NCI-H146 (cell line): ENCODE measurements at places on chromosomes 12 and 14.
A peak's percentile ranks its signal among the peaks of the same experiment; 100 is the strongest.

GRCh38 chr14:77882098-77882497 is 82.2 kb downstream of the ADCK1 start:
- DNase-seq, result peak; percentile 68

DNA sequence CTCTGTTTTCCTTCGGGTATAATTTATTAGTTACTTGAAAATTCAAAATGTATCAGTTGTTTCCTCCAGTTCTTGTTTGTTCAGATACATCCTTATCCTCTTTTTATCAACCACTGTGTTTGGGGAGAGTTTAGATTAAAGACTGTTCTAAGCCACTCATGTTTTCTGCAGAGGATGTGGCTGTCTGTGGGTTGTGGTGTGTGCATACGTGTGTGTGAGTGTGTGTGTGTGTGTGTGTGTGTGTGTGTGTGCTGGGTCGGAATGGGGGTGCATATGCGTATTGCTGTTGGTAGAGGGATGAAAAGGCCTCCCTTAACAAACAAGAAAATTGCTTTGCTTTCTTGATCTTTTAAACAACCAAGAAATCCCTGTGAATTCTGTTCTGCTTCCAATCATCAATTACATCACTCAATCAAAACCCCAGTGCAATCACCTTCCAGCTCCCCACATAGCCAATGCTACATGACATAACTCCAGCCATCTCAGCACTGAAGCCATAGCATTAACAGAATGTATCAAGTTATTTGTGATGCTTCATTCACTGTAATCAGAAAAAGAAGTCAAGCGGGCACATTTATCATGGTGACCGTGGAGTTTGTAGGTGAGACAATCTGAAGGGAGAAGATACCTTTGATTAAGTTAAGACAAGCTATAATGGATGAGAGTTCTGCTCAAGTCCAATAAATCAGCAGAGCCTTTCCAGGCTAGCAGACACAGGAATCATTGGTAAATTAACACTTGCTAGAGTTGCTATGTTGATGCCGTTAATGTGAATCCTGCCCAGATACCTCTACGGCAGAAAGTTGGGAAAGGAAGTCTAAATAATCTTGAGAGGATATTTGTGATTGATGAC is 131.9 kb downstream of the RMST start:
- no peak for DNase-seq

- DNase-seq, result no peak
Observed at GRCh38 chr14:84131924-84132323, 1398.0 kb upstream of the FLRT2 start.

GRCh38 chr12:102511575-102511974 is 31.2 kb upstream of the IGF1 start:
- DNase-seq, result no peak

DNA sequence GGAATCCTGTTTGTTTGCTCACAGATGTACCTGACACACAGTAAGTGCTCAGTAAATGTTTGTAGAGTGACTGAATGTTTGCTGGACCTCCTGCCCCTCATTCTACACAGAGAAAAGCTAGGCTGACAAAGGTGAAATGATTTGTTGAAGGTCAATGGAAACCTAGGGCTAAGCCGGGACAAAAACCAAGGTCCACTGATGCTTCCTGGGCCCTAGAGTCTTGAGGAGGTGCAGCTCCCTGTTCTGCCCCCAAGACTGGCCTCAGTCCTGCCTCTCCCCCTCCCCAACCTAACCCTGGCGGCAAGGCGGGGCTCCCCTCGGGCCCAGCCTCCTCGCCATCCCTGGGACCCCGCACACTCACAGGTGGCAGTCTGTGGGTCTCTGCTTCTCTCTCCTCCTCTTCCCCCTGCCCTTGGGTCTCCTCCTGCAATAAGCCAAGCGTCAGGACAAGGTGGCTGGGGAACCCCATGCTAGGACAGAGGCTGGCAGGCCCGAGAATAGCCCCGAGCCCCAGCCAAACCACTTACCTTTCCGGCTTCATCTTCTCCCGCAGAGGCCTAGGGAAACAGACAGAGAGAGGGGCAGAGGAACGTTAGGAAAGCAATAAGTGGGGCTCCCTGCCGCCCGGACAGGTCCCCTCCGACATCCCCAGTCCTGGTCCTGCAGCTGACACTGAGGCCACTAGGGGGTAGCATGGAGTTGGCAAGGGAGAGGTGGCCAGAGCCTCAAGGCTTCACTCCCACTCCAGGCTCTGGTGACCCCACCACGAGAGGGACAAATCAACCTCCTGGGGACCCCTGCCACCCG is 9.3 kb downstream of the PGF start:
- DNase-seq, result peak; percentile 52

DNA sequence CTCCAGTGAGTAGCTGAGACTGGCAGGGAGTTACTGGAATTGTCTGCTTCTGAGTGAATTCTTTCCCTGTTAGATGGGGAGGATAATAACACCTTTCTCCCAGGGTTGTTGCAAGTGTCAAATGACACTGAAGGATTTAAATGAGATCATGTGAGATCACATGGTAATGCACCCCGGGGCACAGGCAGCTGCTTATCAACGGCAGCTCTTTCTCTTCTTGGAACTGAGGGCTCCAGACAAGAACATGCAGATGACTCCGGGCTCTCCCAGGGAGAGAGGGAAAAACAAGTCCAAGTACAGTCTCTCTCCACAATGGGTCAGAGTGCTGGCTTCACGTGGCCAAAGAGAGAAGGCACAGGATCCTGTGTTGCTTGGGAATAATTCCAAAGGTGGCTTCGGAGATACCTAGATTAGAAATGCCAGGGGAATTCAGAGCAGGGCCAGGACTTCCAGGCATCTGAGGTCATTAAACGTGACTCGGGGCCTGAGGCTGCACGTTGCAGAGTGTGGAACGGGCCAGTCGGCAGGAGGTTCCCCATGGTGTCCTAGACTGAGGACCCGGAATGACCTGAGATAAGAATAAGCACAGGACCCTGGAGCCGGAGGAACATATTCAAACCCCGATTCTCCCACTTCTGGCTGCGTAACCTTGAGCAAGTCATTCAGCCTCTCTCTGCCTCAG is 109.2 kb downstream of the PRMT8 start:
- peak; percentile 92 for DNase-seq
